ENCODE measurements at places on chromosomes 12 and 14.

DNA sequence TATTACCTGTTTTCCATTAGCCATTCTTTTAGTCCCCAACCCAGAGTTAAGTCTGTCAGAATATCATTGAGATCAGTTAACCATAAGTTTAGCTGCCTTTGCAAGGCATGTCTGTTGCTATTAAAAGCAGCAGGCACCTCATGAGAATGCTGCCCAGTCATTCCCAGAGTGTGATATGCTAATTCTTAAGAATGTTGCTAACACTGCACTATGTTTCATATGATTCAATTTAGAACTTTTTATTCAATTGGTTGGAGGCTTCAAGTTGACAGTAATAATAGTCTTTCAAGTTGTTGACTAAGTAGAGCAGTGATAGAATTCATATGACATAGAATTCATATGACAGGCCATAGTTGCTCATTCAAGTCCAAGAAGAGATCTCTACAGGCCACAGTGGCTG lies 292.3 kb downstream of the FUT8 start:
- DNase-seq: no peak

GRCh38 chr12:85350356-85350755 lies 70.3 kb downstream of the ALX1 start:
- DNase-seq: no peak

- DNase-seq: no peak
These were observed 46.9 kb downstream of the CYP46A1 start for GRCh38 chr14:99730876-99731546.

DNA sequence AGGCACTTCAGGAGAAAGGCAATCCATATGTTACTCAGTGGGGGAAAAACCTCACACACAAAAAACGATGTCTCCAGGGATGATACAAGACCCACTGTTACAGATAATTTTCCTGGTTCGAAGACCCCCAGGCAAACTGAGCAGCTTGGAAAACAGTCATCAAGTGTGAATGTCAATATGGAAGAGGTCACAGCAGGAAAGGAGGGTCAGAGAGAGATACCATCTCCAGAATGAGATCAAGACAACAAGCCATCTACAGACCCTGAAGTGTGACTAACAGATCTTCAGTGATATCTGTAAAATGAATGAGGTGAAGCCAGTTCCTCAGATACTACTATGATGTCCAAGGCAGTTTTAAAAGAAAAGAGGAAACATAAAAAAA lies 28.6 kb downstream of the GNS start:
- no peak for DNase-seq

DNA sequence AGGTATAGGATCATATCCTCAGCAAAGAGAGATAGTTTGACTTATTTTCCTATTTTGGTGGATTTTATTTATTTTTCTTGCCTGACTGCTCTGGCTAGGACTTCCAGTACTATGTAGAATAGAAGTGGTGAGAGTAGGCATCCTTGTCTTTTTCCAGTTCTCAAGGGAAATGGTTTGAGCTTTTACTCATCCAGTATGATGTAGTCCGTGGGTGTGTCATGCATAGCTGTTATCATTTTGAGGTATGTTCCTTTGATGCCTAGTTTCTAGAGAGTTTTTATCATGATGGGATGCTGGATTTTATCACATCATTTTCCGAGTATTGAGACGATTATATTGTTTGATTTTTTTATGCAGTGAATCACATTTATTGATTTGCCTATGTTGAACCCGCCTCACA lies 97.2 kb downstream of the MGAT4C start:
- no peak for DNase-seq

DNA sequence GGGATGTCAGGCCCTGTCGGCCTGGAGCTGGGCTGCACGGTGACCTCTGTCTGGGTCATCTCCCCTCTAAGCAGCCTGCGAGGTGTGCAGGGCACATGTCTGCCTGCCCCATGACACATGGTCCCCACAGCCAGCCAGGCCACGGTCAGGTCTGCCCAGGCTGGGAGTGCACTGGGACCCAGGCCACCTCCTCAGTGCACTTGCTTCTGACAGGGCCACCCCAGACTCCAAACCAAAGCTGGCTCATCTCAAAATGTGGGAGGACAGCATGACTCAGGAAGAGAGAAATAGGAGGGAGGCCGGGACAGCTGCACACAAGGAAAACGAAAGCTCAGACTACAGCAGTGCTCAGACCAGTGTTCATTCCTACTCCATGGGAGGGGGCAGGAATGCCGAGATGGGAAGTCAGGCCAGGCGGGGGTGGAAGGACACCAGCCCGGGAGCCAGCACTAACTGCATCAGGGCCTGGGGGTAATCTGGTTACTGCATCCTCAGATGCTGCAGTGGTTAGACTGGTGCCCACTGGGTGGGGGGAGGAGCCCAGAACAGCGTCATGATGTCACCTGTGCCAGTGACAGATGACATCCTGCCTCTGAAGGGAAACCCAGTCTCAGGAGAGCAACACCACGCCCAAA lies 4.0 kb downstream of the P2RX2 start:
- DNase-seq: no peak

DNA sequence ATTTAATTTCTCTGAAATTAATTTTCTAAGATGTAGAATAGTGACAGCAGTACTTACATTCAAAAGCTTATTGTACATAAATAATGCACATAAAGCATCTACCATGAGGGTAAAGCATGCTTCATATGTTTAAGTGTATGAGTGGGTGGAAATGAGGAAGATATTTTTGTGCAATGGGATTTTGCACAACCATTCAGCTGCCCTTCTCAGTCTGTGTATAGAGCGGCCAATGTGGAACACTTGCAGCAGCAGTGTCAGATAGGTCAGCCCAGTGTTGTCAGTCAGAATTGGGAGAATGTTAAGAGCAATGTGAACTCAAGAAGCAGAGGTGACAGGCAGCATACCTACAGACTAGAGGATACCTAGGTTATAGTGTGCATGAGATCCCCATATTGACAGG lies 72.5 kb upstream of the ATP2B1 start:
- DNase-seq: no peak

GRCh38 chr12:91542666-91543065 lies 360.0 kb upstream of the DCN start:
- DNase-seq: no peak

DNA sequence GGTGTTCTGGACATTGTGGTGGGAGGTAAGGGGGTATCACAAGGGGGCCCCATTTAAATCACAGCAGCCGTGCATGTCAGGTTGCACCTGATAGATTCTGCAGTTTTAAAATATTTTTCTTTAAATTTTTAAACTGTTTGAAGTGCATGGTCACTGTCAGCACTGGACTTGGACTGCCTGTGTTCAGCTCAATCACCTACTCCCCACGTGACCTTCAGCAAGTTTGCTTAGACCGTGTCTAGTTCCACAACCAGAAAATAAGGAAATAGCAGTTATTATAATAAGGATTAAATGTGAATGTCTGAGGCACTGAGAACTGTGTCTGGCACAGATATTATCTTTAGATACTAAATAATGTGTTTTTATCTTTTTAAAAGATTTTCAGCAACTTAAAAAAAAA lies 64.7 kb downstream of the ESR2 start:
- no peak for DNase-seq

DNA sequence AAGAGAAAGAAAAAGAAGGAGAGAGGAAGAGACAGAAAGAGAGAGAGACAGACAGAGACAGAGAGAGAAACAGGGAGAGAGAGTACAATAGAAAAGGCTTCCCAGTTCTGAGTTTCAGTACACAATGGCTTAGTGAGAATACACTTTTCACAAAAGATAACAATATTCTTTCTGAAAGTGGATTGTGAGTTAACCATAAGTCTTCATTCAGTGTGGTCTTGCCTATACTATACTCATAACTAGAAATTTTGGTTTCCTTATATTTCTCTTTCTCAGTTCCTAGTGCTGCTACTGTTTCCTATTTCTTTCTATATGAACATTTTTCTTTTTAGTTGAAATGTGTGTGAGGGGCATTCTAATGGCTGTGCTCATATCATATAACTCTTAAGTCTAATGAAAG lies 9.3 kb downstream of the CD163L1 start:
- DNase-seq: no peak

DNA sequence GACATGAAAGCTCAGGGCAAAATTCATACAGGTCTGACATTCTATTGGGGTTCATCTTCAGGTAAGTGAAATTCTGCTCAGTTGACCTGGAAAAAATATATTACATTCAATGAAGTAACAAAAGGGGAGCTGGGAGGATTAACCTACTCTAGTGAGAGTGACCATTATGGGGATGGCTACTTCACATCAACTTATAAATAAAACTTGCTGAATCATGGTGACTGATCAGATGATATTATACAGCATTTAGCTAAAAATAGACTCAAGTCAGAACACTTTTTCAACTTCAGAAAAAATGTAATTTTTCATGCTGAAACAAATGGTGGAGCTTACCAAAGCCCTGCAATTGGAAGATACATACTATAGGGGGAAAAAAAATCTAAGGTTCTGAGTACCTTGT lies 800.2 kb downstream of the FSCB start:
- no peak for DNase-seq

DNA sequence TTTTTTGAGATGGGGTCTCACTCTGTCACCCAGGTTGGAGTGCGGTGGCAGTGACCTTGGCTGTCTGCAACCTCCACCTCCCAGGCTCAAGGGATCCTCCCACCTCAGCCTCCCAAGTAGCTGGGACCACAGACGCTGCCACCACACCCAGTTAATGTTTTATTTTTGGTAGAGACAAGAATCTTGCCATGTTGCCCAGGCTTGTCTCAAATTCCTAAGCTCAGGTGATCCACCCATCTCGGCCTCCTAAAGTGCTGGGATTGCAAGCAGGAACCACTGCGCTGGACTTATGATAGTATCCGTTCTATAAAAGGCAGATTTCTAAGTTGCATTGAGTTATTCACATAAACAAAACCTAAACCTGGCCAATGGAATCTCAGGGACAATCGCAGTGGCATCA lies 321.1 kb upstream of the PRICKLE1 start:
- DNase-seq: no peak

- peak; percentile 16 for DNase-seq
These were observed 55.2 kb downstream of the FOS start for GRCh38 chr14:75333606-75334548.

- DNase-seq: no peak
These were observed 14.2 kb upstream of the SLC6A12 start for GRCh38 chr12:227923-228845.

- DNase-seq: no peak
These were observed 105.8 kb downstream of the ZNF664 start for GRCh38 chr12:124078800-124079199.

DNA sequence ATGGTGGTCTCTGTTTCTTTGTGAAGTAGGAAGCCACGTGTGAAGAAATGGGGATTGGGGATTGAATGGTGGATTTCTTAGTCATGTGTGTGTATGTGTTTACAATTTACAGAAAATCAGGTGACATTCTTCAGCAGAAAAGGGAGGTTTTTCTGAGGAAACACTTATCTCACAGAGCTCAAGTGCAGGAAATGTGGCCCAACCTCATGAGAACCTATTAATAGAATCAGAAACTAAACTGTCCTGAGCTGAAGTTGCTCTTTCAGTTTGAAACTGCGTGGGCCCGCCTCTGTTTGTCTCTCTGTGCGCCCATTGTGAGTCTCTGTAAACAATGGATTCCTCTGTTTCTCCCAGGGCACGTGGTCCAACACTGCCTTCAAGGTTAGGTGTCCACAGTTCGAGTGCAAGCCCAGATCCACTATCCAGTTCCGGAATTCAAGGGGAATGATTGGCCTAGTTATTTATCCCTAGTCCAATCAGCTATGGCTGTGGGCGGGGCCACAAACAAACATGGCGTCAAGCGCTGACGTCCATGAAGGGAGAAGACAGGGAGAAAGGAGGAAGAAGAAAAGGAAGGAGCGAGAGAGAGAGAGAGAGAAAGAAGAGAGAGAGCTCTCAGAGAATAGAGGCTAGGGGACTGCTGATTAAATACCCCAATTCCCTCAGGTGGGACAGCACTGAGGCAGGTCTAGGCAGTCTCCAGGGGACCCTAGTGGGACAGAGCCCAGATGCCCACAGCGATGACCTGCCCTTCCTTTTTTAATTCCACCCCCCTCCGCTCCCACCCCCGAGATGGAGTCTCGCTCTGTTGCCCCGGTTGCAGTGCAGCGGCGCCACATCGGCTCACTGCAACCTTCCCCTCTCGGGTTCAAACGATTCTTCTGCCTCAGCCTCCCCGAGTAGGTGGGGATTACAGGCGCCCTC lies 31.4 kb upstream of the C12orf76 start:
- DNase-seq: peak; percentile 42

DNA sequence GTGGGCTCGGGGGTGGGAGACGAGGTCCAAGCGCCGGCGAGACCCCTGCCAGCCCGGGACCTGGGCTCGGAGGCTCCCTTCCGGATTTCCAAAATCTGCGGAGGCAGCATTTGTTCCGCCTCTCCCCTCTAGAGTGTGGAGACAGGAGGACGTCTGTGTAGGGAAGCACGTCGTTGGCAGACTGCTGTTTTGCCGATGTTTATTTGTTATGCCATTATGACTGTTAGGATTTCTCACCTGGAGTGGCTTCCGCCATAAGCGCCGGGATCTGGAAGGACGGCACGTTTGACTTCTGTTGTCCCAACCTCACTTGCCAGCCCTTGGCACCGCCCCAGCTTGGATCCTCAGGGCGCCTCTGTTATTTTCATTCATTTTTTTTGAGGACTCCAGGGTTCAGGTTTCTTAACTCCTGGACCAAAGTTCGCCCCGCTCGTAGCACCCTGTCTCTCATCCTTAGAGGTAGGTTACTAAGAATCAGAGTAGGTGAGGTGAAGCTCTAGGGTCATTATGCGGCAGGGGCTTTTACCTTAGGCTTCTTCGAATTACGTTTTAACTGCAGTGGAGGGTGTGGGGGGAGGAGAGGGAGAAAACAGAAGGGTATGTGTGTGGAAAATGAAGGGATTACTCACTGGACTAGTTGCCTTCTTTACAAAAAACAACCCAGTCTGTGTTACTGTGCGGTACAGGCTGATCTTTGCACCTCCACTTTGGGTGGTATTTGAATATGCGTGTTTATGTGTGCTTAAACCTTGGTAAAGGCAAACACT lies 547 bp upstream of the PYGL start:
- DNase-seq: no peak

All from stimulated activated CD4-positive, alpha-beta T cell treated with anti-CD3 and anti-CD28 coated beads, TNF-alpha, amount 100 ng/mL, for 1 hour (primary cell).